Psoas muscle (tissue), 8 donors: ENCODE measurements at places on chromosomes 16 and 17. TPM values are rescaled to one million over a fixed set of nuclear protein-coding genes. Genes with fewer than 3 reads are reported as not detected.
A peak's percentile ranks its signal among the peaks of the same experiment; 100 is the strongest.

DNA sequence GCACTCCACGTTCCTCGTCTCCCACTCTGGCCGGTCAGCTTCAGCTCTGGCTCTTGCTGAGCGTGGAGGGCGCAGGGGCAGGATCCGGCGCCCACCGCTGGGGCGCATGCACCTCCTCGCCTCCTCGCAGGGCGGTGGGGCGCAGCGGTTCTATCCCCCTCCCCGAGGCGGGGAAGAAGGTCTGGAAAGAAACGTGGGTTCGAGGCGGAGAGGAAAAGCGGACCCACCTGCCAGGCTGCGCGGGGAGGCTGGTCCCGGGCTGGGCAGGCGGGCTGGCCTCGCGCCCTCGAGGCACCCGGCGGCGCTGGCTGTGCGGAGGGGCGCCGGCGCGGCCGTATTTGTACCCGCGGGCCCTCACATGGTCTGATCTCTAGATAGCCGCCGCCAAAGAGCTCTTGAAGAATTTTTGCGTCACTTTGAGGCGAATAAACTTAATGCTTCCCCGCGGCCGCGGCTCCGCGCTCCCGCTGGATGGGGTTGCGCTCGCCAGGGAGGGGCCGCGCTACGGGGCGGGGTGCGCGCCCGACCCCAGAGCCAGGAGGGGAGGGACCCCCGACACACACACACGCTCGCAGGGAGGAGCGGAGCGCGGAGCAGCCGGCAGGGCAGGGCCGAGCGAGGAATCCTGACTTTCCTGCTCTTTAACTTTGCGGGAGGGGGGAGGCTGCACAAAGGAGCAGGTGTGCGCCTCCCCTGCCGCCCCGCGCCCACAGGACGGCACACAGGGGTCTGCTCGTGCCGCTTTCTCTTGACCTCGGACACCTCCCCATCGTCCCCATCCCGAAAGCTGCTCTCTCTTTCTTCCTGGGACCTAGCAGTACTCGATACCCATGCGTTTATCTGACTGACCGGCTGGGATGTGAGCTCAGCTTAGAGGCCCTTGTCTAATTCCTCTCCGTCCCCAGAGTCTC, at the start of gene SLC6A4:
Gene SLC6A4 (minus strand): TSS at position 312 of the 911 bp plus-strand sequence. CDS start 13,739 bp downstream, outside the sequence.
- DNase-seq = no peak

GRCh38 chr16:22424161-22424937, 49.9 kb upstream of the CDR2 start:
- DNase-seq = peak; percentile 74

GRCh38 chr16:67844497-67844896, 2.2 kb upstream of the NUTF2 start:
- DNase-seq = no peak

- DNase-seq = no peak
These were observed 236.4 kb upstream of the AXIN2 start for GRCh38 chr17:65797809-65798208.

TEKT1 gene
- total RNA-seq = not detected

GRCh38 chr16:2767891-2768290, 9.2 kb downstream of the ELOB start:
- DNase-seq = no peak

GRCh38 chr17:40129498-40129897, 7.7 kb downstream of the MSL1 start:
- DNase-seq = no peak
